ENCODE measurements at places on chromosomes 7 and 10.

DNA sequence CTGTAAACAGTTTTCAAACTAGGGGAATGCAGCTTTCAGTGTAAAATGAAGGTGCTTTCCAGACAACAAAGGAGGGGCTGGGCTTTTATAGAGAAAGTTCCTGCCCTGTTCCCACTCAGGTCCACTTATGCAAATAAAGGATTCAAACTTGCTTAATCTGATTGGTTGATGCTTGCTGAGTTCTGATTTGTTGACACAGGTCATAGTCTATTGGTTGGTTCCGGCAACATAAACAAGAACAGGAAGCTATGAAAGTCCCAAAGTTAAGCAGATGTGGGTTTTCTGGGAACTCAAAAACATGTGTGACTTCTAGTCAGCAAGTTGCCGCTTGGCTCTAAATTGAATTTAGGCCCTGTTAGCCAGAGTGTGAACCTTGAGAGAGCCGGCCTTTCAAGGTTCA, 194.2 kb upstream of the SVIL start:
- DNase-seq = no peak

GRCh38 chr7:49172639-49173038, 248.3 kb downstream of the CDC14C start:
- DNase-seq = no peak

- no peak for DNase-seq
Measured at GRCh38 chr7:43291789-43292188, 179.3 kb downstream of the HECW1 start.

GRCh38 chr7:28083164-28083997, 97.2 kb downstream of the JAZF1 start:
- DNase-seq = no peak

DNA sequence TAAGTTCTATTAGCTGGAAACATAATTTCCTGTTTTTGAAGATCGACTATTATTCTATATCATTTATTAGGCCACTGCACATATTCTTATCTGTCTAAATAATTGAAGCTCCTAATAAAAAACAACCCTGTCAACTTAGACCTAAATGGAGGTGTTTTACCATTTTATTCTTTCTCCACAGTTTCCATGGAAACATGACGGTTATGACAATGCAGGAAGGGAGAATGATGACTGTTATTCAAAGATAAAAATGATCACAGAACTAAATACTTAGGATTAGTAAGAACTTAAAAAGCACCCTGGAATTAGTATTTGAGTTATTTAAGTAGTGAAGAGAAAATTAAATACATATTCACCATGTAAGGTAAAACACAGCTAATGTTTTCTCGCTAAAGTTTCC, 119.9 kb upstream of the DKK1 start:
- DNase-seq = no peak

GRCh38 chr7:140348161-140348849, 50.0 kb downstream of the SLC37A3 start:
- no peak for DNase-seq

- DNase-seq = no peak
Measured at GRCh38 chr7:158382363-158383254, 205.0 kb downstream of the PTPRN2 start.

GRCh38 chr7:22402250-22402649, 45.3 kb upstream of the RAPGEF5 start:
- DNase-seq = no peak

- DNase-seq = no peak
Measured at GRCh38 chr10:95425592-95426465, 135.0 kb upstream of the PDLIM1 start.

All from stimulated activated CD8-positive, alpha-beta memory T cell treated with anti-CD3 and anti-CD28 coated beads, Interleukin-7, amount 100 ng/mL, for 48 hours (primary cell).